ENCODE measurements at places on chromosomes 7 and 10. TPM values are rescaled to one million over a fixed set of nuclear protein-coding genes. Genes with fewer than 3 reads are reported as not detected.

Gene NOM1
- total RNA-seq: 37.5 TPM

Gene CFAP43
- total RNA-seq: 0.21 TPM

Gene TACR2
- total RNA-seq: not detected

Gene ADAP1
- 11.1 TPM for total RNA-seq

Gene CPED1
- total RNA-seq: not detected

DNA sequence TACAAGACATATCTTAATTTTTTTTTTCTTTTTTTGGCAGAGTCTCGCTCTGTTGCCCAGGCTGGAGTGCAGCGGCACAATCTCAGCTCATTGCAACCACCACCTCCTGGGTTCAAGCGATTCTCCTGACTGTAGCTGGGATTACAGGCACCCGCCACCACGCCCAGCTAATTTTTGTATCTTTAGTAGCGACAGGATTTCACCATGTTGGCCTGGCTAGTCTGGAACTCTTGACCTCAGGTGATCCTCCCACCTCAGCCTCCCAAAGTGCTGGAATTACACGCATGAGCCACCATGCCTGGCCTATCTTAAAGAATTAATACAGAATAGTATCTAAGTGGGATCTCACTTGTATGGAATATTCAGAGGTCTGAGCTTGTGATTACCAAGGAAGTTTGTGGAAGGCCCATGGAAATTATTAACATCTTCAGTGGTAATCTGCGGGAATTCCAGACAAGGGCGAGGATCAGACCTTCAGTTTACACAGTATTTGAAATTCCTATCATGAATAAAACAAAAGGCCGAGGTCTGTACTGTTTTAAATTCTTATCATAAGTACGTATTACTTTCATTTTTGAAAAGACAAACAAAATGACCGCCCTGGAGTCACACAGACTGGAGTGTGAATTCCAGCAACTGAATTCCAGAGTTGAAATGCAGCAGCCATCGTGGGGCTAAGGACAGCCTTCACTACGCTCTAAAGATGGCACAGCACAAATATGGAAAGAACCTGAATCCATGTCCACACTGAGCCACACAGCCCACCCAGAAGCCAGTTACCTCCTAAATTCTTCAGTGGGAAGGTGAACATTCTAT, 16.7 kb downstream of the GPRIN2 start:
- no peak for DNase-seq

- no peak for DNase-seq
Observed at GRCh38 chr10:119358152-119358512, 150.8 kb downstream of the GRK5 start.

GRCh38 chr7:143288836-143289235, 685 bp downstream of the CASP2 start:
- DNase-seq: no peak

DNA sequence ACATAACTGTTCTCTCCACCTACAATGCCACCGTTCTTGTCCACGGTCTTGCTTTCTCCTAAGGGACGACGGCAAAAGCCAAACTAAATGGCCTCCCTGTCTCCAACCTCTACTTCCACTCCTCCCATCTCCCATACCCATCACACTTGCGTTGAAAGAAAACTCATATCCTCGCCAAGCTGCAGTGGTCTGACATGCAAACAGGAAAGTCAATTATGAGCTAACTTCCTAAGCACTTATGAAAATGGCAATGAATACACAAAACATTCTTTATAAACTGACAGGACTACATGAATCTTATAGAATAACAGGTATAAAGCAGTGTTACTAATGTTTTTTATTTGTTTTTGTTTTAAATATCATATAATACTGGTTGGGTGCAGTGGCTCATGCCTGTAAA, 46.4 kb downstream of the TYW1B start:
- no peak for DNase-seq

- DNase-seq: no peak
Observed at GRCh38 chr7:28182071-28182471, 1.5 kb upstream of the JAZF1 start.

DNA sequence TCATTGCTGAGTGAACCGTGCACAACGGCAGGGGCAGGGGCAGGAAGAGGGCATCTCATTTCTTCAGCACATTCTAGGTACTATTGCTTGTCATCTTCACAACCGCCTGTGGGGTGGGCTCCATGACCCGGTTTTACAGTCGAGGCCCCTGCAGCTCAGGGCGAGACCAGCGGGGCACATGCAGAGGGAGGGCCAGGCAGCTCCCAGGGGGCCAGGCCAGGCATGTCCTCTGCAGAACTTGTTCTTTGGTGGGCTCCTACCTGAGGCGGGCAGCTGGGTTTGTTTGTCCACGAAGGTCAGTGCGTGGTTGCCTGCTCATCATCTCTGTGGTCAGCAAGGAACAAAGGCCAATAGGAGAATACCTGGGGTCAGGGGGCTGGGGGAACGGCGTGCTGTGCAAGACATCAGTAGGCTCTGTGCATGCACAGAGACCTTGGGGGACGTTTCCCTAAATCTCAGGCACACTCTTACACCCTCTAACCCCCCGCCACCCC, 75.1 kb upstream of the LEP start:
- no peak for DNase-seq

DNA sequence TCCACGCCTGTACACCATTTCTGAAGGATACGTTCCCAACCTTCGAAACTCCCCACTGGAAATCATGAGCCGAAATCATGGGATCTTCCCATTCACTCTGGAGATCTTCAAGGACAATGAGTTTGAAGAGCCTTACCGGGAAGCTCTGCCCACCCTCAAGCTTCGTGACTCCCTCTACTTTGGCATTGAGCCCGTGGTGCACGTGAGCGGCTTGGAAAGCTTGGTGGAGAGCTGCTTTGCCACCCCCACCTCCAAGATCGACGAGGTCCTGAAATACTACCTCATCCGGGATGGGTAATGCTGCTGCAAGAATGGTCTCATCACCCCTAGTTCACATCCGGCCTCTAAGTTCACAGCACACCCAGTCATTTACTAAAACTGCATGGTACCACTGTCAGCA, 30.3 kb downstream of the PLA2G12B start:
- no peak for DNase-seq

GRCh38 chr7:47512481-47513176, 69.3 kb downstream of the TNS3 start:
- DNase-seq: no peak

GRCh38 chr7:118006979-118007378, 133.7 kb upstream of the CTTNBP2 start:
- no peak for DNase-seq

DNA sequence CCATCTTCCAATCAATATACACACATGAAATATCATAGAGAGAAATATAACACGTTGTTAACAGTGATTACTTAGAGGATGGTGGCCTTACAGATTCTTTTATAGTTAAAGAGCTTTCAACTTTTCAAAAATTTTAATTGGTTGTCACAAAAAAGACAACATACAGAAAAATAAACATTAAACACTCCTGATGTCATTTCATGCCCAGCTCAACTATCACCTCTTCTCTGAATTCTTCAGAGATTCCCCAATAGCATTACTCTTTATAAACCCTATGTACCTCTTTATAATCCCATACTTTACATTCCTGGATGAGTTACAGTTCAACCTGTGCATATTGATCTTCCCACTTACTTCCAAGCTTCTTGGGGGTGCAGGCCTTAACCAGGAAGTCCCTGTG, 159.8 kb downstream of the POU6F2 start:
- DNase-seq: no peak

DNA sequence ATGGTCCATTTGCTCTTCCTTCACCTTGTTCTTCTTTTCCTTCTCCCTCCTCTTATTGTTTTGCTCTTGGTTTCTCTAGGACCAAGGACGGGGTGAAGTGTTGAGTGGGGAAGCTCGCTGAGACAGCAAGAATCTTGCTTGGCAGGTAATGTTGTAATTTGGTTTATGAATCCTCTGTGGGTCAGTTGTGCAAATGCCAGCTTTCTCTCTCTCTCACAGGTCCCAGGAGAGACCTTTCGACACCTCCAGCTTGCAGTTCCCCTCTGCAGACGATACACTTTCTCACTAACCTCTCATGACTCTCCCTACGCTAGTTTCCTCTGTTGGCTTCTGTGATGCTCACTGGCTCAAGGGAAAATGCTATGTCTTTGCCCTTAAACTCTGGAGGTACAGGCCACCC, 77.0 kb downstream of the FRMD4A start:
- DNase-seq: no peak

DNA sequence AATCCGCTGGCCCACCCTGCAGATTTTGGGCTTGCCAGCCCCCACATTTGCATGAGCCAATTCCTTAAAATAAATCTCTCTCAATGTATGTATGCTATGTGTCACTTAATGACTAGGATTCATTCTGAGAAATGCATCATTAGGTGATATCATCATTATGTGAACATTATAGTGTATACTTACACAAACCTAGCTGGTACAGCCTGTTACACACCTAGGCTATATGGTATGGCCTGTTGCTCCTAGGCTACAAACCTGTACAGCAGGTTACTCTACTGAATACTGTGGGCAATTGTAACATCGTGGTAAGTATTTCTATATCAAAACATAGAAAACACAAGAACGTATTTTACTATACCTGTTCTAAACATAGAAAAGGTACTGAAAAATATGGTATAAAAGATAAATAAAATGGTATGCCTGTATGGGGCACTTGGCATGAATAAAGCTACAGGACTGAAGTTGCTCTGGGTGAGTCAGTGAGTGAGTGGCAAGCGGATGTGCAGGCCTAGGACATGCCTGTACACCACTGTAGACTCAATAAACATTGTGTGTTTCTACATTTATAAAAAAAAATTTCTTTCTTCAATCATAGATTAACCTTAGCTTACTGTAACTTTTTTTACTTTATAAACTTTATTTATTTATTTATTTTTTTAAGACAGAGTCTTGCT, 135.9 kb downstream of the ABCA13 start:
- no peak for DNase-seq
